ENCODE measurements at places on chromosomes 6 and 20.

- DNase-seq: peak; percentile 1
These were observed 93.2 kb downstream of the DLGAP4 start for GRCh38 chr20:36399147-36399968.

DNA sequence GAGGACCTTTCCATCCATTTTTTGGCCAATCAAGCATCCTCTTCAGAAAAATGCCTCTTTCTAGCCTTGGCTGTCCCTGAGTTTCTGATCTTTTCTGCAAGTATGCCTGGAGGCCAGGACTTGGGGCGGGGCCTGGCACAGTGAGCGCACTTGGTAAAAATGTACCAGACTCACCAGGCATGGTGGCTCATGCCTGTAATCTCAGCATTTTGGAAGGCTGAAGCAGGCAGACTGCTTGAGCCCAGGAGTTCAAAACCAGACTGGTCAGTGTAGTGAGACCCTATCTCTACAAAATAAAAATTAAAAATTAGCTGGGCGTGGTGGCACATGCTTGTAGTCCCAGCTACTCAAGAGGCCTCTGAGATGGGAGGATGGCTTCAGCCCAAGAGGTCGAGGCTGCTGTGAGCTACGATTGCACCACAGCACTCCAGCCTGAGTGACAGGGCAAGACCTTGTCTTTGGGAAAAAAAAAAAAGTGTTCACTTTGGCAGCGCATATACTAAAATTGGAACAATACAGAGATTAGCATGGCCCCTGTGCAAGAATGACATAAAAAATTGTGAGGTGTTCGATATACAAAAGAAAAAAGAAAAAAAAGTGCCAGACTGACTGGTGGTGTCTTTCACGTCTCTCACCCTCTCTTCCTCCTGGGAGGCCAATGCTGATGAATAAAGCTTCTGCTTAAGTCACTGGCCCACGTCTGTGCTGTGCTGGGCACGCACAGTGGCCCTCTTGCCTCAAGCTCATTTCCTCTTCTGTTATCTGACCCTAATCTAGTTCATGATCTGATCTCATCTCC lies 18.1 kb upstream of the SLC9A8 start:
- no peak for DNase-seq

DNA sequence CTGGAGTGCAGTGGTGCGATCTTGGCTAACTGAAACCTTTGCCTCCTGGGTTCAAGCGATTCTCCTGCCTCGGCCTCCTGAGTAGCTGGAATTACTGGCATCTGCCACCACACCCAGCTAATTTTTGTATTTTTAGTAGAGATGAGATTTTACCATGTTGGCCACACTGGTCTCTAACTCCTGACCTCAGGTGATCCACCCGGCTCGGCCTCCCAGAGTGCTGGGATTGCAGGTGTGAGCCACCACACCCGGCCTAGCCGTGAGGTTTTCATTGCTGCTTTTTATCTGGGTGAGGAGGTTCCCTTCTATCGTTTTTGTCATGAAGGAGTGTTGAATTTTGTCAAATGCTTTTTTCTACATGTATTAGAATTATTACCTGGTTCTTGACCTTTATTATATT lies 23.9 kb downstream of the SRC start:
- DNase-seq: no peak

- DNase-seq: no peak
These were observed 62.3 kb downstream of the SNX9 start for GRCh38 chr6:157885211-157885788.

DNA sequence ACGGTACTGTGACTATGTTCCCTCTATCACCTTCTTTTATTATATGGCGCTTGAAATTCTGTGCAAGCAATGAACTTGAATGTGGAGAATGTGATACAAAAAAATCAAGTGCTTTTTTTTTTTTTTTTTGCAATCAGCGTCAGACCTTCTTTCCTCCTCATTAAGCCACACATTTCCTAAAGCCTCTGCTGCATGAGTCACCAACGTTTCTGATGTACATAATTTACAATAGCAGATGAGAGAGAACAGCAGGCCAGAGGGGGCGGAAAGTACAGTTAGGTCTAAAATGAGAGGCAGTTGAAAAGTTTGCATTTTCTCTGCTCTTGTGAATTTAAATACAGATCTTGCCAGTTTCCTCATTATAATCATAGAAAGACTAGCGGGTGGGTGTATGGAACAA lies 114.6 kb upstream of the RIPOR2 start:
- no peak for DNase-seq

- no peak for DNase-seq
These were observed 144.3 kb upstream of the SULF2 start for GRCh38 chr20:47929368-47930115.

GRCh38 chr6:85490516-85491248 lies 40.8 kb downstream of the NT5E start:
- no peak for DNase-seq

DNA sequence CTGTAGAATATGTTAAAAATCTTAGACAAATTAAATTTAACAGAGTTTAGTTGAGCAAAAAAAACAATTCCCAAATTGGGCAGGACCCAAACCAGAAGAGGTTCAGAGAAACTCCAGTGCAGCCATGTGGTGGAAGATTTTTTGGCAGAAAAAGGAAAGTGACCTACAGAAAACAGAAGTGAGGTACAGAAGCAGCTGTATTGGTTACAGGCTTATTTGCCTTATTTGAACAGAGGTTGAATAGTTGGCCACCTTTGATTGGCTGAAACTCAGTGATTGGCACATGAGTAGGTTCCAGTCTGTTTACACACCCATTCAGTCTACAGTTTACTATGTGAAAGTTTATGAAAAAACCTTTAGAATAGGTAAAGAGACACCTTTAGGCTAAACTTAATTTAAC lies 110.9 kb upstream of the LAMP5 start:
- no peak for DNase-seq

- no peak for DNase-seq
These were observed 34.5 kb downstream of the SYTL3 start for GRCh38 chr6:158684311-158684710.

DNA sequence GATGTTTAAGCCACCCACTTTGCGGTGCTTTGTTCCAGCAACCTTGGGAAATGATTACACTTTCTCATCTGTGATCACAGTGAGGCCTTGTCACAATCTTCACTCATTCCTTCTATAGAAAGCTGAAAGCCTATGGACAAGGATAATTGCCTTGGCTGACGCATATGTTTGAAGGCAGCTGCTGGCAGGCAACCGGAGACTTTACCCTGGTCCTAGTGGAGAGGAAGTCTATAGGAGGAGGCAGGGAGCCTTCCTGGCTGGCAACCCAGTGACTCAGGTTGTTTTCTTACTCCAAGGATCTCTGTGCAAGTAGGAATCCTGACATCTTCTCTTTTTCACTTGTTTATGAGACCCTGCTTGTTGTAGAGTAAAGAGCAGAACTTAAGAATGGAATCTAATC lies 34.1 kb upstream of the ESR1 start:
- DNase-seq: no peak

DNA sequence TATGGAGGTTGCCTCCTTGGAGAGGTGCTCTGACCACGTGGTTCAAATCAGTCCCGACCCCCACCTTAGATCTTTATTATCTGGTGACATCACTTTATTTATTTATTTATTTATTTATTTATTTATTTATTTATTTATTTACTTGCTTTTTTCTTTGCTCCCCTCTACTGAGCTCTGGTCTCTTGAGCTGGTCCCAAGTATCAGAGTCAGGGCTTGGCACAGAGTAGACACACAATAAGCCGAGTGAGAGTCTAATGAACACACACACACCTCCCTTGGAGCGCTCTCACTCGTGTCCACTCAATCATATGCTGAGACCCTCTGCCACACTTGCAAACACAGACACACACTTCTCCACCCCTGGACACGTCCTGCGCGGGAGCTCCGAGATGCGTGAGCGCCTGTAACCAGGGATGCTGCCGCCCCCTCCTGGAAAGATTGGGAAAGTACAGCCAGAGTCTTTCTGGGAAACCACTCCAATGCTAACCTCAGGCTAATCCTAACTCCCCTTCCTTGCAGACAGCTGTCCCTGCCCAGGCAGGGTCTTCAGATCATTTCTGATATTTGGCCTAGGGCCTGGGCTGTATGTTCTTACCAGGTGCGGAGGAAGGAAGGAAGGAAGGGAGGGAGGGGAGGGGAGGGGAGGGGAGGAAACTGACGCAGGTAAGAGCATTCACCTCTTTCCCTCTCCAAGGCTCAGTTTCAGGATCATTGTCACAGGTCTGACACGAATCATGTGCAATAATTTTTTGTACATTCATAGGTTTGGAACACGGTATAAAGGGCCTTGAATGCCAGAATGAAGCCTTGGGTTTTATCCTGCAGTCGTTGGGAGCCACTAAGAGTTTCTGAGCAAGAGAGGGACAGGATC lies 70.9 kb downstream of the STK35 start:
- no peak for DNase-seq

- no peak for DNase-seq
These were observed 4.3 kb downstream of the VGLL2 start for GRCh38 chr6:117269638-117270054.

DNA sequence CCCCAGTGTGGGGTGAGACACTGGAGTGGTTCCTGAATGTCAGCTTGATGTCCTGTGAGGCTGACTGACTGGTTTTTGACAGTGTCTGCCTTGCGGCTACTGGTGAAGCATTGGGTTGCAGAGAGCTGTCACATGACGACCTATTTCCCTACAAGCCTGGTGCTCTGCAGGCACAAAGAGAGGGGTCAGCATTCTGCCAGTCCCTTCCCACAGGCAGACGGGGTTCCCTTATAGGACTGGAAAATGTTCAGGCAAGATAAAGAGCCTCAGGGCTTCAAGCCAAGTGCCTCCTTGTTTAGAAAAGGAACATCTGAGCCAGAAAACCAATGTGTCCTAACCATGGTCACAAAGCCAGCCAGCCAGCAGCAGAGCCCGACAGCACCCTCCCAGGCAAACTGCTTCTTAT lies 11.0 kb downstream of the LY86 start:
- no peak for DNase-seq

DNA sequence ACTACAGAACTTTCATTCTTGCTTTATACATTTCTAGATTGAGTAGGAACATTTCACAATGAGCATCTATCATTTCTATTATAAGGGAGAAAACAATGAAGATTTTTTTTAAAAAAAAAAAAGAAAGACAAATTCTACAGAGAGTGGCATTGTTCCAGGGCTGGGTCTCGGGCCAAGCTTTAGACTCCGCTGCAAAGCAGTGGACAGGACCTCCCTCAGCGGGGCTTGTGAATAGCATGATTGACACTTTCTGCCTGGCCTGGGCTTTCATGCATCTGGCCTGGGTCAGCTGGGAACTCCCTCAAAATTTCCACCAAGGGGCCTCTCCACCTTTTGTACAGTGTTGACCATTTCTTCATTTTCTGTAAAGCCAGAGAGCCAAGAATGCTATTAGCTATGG lies 55.8 kb upstream of the HIVEP2 start:
- DNase-seq: no peak

DNA sequence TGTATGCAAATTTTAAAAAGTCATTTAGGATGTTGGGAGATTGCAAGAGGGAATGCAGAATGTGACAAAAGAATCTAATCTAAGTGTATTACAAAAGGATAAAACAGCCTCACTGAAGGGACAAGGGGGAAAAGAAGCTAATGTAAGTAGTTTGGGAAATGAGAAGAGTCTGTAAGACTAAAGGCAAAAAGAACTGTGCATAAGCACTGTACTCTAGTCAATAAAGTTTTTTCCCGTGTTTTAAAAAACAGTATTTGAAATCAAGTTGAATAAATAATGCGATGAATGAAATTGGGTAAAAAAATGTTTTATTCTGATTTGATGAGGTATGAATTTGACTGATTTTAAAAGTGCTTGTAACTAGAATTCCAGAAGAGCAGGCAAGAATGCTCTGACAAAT lies 149.8 kb downstream of the VEGFA start:
- no peak for DNase-seq

DNA sequence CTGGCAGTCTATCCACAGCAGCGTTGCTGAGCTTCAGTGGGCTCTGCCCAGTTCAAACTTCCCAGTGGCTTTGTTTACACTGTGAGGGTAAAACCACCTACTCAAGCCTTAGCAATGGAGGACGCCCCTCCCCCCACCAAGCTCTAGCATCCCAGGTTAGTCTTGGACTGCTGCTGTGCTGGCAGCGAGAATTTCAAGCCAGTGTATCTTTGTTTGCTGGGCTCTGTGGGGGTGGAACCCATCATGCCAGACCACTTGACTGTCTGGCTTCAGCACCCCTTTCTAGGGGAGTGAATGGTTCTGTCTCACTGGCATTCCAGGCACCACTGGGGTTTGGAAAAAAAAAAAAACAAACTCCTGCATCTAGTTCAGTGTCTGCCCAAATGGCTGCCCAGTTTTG lies 249.7 kb upstream of the SYNCRIP start:
- DNase-seq: no peak

DNA sequence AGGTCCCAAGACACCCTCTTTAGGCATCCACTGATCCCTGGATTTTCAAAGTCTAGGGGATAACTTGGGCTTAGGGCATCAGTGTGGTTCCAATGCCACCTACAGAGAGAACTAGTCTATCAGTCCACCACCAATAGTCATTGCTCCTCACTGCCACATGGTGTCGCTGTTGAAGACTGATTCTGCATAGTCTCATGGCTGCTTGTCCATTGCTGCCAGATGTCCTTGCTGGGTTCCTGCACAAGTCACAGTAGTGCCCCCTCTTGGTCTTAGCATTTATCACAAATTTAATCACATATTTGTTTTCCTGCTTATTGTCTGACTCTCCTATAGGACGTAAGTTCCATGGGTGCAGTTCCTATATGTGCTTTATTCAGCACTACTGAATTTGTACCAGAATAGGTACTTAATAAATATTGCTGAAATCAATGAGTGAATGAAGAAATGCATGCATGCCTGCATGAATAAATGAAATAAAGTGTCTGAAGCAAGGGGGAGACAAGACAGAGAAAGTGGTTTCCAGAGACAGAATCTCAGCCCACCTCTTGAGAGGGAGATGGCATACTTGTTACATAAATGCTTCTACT lies 45.9 kb upstream of the RALY start:
- DNase-seq: no peak

DNA sequence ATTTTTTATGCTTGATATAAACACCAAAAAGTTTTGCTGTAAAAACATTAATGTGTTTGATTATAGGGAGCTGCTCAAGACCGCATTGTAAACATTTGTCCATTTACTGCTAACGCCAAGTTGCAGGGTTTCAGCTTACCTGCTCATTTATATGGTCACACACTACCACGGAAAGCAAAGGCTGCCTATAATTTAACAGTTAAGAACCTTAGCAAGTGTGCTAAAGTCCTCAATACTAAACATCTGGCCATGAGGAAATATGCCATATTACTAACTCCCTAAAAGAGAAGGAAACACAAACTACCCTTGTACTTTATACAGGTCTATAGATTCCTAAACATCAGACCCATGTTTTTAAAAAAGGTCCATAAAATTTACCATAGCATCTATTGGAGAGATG lies 129.5 kb downstream of the ASCC3 start:
- DNase-seq: no peak

DNA sequence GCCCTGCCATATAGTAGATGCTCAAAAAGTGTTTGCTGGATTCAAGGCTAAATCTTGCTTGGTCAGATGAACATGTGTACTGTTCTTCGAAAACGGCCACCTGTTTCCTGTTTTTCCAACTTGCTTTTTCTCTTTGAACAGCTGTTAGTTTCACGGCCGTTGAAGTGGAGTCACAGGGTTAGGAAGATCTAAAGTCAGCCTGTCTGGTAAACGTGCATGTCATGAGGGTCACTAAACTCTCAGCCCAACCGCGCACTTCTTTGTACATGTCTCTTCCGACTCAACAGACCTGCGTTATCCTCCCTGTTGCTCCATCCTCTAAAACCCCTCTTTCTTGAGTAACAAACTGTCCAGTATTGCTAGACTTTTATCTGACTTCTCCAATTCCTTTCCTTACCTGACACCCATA lies 93.2 kb upstream of the MAN1A1 start:
- DNase-seq: no peak
